ENCODE measurements at places on chromosomes 2 and 18.

DNA sequence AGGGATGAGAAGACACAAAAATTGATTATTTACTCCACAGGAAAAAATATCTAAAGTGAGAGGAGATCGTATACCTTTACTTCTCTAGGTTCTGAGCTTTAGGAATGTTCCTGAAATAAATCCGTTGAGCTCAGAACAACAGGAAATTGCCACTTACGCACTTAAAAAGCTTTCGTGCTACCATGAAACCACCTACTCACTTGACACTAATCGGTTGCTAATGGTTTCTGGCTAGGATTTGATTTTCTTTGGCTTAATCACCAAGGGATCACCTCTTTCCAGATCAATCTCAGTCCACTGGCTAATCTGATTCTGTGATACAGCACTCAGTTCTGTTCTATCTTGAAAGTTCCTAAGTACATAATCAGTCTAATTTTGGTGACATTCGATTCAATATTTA lies 419.6 kb downstream of the DLGAP1 start:
- no peak for DNase-seq

GRCh38 chr18:61731693-61732376 lies 161.0 kb downstream of the RNF152 start:
- DNase-seq = no peak

DNA sequence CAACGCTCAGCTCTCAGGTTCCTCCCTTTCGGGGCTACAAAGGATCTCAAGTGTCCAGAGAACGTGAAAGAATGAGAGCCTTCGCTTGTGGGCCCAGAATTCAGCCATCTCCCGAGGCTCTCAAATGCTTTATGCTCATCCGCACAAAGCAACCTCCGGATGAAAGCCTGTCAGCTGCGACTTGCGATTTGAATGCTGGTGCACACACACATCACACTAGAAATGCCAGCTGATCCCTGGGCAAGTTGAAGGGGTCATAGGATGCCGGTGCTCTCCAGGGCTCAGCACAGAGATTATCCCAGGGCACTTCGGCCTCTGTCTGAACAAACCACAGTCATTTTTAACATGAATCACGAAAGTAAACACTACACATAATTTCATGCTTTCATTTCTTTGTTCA lies 141.8 kb upstream of the MYT1L start:
- DNase-seq = no peak

DNA sequence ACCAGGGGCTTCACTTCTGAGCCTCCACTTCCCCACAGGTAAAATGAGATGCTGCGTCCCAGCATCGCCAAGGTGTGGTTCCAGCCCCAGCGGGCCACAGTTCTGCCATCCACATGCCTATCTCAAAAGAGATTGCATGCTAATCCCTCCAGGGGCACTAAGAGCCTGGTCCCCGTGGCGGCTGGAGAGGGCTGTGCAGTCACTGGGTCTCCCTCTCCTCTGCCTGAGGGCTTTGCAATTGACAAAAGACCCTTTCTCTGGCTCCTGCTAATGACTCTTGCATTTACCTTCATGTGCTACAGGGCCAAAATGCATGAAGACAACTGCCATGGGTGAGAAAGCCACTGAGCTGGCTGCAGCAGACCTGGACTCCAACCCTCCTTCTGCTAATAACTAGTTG lies 18.5 kb downstream of the ZBTB7C start:
- no peak for DNase-seq

- no peak for DNase-seq
Measured at GRCh38 chr2:9673914-9674481, 43.2 kb upstream of the YWHAQ start.

GRCh38 chr2:153873052-153874048 lies 1.6 kb downstream of the GALNT13 start:
- no peak for DNase-seq

DNA sequence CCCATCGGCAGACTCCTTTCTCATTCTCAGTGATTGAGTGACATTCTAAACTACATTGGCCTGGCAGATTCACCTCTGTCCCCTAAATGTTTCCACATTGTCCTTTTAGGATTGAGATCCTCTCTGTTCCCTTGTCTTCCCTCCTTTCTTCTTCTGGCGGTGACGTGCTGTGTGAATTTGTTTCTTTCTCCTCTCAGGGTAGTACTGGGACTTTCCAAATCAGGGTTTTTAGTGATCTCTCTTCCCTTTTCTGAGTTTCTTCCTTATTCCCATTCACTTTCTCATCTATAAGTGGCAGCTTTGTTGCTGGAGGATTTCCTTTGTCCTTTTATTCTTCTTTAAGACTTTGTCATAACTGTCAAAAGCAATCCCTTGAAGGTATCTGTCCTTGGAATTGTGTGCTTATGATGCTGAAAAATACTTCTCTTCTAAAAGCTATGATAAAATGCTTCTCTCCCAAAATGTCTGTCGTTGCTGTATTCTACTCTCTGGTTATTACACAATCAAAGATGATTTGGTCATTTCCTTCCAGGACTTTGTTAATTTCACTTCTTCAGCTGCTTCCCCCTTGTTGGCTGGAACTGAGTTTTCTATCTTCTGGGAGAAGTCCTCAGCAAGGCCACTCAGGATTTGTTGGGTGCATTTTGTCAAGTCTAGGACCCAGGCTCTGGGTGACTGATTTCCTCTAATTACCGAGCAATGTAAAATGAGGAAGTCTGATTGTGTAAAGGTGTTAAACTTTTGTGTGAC lies 4.9 kb upstream of the IL1B start:
- DNase-seq = no peak

DNA sequence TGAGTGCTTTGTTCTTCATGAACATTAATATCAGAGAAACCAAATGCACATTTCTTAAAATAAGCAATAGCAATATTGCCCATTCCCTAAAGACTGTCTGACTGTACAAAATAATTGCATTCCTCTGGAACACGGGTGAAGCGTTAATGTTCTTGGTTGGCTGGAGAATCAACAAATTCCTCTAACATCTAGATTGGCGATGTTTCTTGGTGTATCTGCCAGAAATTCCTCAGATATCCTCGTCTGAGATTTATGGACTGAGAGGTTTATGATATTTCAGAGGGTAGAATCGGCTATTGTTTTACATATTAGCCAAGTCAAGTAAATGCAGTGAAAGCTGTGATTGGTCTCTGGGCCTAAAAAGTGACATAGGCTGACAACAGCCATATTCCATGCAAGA lies 27.1 kb upstream of the SPTBN1 start:
- no peak for DNase-seq

GRCh38 chr2:176493909-176494308 lies 224.7 kb downstream of the MTX2 start:
- DNase-seq = no peak

- DNase-seq = no peak
Measured at GRCh38 chr2:151756820-151757219, 22.5 kb upstream of the NEB start.

DNA sequence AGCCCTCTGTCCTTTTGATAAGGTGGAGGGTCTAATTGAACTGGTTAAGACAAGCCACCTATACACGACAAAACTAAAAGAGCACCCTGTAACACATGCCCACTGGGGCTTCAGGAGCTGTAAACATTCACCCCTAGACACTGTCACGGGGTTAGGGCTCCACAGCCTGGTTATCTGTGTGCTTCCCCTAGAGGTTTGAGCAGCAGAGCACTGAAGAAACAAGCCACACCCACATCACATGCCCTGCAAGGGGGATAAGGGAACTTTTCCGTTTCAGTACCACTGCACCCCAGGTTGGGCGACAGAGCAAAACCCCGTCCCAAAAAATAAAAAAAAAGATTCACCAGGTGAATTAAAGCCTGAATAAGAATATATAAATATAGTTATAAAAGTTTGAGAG lies 913.7 kb upstream of the ACVR2A start:
- DNase-seq = no peak

DNA sequence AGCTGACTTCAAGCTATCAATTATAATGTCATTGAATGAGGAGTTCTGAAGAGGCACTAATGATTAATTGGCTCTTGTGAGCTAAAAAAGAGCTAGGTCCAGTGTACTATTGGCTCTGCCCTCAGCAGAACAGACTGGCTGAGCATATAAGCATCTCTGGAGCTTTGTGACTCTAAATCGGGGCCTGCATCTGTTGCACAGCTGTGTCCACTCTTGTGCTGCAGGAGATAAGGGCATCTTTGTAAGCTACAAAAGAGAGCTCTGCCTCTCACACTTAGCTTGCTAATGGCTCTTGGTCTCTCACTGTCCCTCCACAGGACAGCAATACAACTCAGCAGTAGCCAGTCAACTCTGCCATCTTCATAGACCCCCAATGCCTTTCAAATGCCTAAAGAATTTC lies 61.5 kb upstream of the L3MBTL4 start:
- DNase-seq = no peak

- DNase-seq = no peak
Measured at GRCh38 chr2:109029490-109030201, 40.6 kb upstream of the EDAR start.

GRCh38 chr18:63150326-63150725 lies 169.2 kb downstream of the BCL2 start:
- DNase-seq = no peak

GRCh38 chr2:105915005-105915558 lies 170.4 kb downstream of the NCK2 start:
- DNase-seq = no peak

DNA sequence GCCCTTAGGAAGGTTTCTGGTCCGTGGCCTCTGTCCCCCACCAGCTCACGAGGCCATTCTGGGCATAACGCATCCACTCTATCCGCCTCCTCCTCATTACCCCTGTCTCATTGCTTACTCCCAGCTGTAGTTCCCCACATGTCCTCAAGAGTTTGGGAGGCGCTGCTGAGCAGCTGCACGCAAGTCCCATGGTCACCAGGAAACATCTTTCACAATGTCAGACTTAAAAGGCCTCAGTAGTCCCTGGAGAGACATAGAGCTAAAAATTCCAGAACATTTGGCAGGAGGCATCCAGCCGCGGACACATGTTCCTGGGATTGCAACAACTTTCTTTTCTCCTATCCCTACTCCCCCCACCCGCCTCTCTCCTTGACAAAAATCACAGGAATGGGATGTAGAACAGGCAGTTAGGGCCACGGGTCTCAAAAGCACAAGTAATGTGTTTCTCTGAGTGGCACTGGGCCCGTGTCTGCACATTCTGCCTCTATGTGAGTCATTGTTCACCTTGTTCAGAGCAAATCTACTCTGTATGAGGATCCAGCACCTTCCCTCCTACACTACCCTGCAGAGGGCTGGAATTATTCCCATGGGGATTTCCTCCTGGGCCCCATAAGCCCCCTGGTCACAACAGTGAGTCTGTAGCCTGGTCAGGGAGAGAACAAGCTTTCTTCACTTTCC lies 8.1 kb downstream of the LBH start:
- no peak for DNase-seq

GRCh38 chr2:16441431-16441830 lies 224.2 kb downstream of the CYRIA start:
- no peak for DNase-seq

All from stimulated activated CD4-positive, alpha-beta T cell treated with anti-CD3 and anti-CD28 coated beads, TNF-alpha, amount 100 ng/mL, for 1 hour (primary cell).